ENCODE measurements at places on chromosomes 1 and 21.

- no peak for DNase-seq
Observed at GRCh38 chr1:67555461-67556296, 125.5 kb upstream of the SERBP1 start.

DNA sequence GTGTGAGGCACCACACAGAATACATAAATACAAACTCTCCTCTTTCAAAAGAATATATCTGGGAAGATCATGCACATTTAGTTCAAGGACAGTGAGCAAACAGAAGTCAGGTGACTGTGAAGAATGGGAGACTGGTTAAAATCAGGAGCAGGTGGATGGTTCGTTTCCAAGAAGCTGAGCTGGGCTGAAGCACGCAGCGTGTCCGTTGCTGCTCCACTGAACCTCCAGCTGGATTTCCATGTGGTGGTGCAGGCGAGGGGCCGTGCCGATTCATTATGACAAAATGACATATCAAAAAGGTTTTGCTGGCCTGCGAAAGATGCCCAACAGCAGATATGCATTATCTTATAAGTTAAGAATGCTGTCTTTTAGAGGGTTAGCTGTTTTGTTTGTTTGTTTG is 66.0 kb downstream of the OLIG1 start:
- no peak for DNase-seq

DNA sequence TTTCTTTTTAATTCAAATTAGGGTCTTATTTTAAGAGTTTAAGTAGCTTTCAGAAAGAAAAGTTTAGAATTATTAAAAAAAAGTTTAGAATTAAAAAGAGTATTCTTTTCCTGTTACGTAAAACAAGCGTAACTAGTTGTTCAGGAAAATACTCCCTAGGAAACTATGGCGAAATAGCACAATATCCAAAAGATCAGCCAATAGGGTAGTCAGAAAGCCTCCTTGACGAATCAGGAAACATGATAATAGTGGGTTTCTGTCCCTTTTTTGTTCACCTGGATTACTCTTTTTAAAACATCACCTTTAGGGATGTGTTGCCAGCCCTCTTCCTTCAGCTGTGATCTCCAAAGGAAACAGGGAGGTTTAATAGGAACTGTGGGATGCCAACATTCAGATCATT is 25.2 kb downstream of the S1PR1 start:
- no peak for DNase-seq

DNA sequence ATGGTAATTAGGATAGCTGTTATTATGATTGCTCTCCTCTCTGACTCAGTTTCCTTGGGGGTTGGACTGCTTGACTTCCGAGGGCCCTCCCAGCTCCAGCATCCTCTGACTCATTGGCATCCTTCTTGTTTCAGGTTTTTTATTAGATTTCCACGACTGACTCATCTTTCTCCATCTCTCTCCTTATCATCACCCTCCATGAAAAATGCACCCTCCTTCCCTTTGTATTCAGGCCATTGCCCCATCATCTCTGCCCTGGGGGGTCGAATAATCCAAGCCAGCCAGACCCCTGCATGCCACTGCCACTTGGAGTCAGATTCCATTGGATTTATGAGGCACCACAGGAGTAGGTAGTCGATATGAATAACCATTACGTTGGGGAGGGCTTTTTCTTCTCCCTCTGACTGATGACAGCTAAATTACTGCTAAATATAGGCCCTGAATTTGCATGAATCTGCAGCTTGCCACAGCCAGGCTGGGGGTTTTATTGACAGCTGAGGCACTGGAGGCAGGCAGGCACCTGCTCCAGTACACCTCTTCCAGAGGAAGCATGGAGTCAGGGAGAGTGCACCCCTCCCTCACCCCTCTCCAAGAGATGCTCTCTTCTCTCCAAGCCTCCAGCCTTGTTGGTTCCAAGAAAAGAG is 91.7 kb downstream of the C1orf94 start:
- DNase-seq: no peak

- DNase-seq: no peak
Observed at GRCh38 chr1:117932576-117932975, 3.0 kb downstream of the WDR3 start.

GRCh38 chr21:40671716-40672115 is 175.2 kb downstream of the DSCAM start:
- DNase-seq: no peak

DNA sequence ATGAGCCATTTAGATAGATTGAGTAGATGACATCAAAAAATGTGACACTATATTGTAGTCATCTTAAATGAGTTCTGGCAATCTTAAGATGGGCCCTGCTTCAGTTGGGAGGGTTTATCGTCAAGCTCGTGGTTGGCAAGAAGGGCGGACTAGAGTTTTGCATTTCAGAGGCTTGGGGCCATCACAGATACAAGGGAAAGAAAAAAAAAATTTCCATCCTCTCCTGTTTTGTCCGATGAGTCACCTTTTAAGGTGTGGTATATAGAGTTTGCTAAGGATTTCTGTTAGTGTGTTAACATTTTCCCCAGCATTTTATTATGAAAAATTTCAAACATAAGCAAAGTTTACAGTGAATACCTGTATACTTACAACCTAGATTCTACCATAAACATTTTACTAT is 31.8 kb upstream of the KCNQ4 start:
- DNase-seq: no peak

GRCh38 chr1:96472471-96472870 is 249.1 kb upstream of the PTBP2 start:
- DNase-seq: no peak

DNA sequence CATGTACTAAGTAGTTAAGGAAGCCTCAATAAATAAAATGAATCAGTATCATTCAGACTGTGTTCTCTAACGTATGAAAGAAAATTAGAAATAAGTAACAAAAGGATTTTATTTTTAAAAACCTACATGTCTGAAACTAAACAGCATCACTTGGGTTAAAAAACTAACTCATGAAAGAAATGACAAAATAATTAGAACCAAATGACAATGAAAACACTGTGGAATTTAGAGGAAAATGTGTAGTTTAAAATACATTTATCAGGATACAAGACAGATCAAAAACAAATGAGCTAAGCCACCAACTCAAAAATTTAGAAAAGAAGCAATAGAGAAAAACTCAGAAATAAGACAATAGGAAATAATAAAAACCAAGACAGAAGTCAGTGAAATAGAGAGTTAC is 108.7 kb downstream of the TENT5C start:
- no peak for DNase-seq

DNA sequence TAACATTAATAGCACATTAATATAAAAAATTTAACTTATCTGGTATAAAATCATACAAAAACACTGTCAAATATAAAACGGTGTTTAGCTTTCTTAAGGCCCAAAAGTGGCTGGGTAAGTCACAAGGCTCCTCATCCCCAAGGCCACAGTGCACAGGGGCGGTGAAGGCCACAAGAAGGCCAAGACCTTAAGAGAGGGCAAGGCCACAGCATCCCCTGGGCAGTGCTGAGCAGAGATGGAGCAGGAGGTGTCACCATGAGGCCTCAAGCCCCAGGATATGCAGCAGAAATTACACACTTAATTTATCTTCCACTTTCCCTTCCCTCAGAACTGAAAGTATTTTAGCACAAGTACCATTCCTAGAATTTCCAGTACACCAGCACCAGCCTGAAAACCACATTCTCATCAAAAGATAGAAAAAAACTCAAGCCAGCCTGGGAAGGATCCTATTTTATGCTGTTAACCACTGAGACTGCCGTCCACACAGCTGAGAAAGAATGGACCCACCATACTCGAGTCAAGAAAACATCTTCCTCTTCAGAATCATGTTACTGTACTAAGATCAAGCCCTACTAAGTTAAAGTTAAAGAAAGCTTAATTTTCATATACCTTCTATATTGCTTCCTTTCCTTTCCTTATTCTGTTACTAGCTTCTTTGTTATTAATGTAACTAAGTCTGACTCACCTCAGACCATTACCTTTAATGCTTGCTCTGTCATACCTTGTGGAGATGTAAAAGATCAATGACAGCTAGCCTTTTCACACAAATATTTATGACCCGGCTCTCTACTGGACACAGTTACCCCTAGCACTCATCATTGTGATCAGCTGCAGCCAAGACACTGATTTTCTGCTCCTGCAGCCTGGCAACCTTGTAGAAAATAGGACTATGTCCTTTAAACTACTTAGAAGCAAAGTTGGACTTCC is 26.4 kb upstream of the FMO1 start:
- no peak for DNase-seq
